DMS53 (cell line): ENCODE measurements at places on chromosomes 13 and 19.

- peak; percentile 5 for DNase-seq
Observed at GRCh38 chr13:110017379-110017778, 231.0 kb upstream of the IRS2 start.

DNA sequence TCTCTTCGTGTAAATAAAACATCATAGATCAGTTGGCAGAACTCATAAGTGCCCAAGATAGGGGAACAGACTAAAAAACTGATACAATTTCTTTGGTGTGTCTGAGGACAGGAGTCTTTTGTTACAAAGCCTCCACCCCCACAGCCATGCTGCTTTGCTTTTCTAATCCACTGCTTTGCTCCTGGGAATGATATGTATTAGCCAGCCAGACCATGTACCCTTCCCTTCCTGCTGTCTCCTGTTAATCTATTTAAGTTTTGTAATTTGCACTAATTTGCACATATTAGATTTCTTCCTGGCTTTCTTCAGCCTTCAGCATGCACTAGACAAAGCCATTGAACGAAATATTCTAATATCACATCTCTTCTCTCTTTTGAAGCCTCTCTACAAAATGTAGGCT is 130.5 kb downstream of the MAB21L1 start:
- no peak for DNase-seq

GRCh38 chr13:89749888-89750287 is 1597.6 kb upstream of the MIR17HG start:
- DNase-seq = no peak

- no peak for DNase-seq
Observed at GRCh38 chr13:30692113-30692512, 43.2 kb upstream of the ALOX5AP start.

GRCh38 chr13:29901710-29902631 is 51.6 kb upstream of the UBL3 start:
- peak; percentile 78 for DNase-seq

DNA sequence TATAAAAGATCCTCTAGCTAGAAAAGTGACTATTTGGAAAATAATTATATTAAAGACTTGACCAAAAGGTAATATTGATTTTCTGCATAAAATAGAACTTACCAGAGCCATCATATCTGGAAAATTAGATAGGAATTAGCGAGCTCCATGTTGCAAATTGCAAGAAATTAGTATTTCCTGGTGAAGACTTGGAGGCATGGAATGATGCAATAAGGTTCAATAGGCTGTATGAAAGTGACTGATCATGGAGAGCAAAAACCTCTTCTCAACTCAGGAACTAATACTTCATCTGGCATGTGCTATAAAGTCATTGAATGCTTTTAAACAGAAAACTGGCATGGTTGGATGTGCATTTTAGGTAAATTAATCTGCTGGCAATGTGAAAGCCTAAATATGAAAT is 66.3 kb upstream of the UFM1 start:
- no peak for DNase-seq

GRCh38 chr13:79937771-79938216 is 403.1 kb downstream of the SPRY2 start:
- DNase-seq = no peak

DNA sequence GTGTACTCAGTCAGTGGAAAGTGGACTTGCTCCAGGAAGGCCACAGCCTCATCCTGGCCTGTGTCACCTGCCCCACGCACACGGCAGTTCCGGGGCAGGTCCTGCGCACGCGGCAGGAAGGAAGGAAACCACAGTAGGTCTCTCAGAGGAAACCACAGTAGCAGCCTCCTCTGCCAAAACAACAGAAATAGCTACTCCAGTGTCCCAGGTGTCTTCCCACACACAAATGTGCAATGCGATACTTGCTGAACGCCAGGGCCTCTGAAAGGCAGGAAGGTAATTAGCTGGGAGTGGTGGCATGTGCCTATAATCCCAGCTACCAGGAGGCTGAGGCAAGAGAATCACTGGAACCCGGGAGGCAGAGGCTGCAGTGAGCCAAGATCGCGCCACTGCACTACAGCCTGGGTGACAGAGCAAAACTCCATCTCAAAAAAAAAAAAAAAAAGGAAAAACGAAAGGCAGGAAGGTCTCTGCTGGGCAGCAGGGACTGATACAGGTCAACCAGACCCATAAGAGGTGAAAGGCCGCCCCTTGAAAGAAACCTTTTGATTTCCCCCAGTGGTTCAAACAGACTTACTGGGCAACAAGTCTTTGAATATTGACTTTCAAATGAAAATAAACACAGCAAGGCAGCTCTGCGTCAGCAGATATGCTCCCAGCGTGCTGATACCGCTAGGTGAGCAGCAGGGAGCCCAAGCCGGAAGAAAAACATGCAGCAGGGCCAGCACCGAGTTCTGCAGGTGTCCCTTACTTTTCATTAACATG is 49.5 kb downstream of the CRYL1 start:
- DNase-seq = peak; percentile 47

DNA sequence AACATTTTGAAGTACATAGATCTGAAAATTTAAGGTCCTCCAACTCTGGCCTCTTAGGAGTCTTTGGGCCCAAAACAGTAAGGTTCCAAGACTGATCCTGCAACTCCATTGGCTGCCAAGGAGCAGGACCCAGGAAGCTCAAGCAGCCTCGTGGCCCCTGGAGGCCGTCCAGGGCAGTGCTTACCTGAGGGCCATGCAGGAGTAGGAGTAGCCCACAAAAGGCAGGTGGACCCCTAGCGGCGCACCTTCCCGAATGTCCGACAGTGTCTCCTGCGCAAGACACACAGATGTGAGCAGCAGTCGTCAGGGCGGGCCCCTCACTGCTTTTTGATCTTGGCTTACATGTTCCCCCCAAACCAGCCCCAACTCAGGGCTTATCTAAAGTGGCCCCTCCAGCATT is 5.7 kb upstream of the SIX5 start:
- DNase-seq = peak; percentile 59

DNA sequence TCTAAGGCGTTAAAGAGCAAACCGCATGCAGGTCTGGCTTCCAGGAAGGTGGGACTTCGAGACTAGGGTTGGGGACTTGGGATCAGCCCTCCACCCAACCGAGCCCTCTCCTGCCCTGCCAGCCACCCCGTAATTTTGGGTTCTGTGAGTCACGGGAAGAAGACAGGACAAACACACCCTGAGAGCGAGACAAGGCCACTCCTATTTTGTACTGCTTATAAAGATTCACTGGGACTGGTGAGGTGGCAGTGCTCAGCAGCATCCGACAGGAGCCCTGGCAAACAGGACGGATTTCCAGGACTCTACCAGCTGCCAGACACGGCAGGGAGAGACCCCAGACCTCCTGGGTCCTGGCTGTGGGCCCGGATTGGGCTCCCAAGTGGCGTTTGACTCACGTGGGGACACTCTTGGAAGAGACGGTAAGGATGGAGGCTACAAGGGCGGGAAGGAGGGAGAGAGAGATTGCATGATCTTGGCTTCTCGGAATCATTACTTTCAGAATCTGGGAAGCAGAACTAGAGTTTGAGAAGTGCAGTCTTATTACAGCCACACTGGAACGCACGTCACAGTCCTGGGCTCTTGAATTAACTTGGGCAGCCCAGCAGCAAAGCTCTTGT is at the start of gene C5AR2:
Gene C5AR2, plus strand, starts transcription at position 245 of the 617 bp plus-strand sequence. CDS start 8,625 bp downstream, outside the sequence.
- no peak for DNase-seq

- peak; percentile 85 for DNase-seq
Observed at GRCh38 chr19:40055832-40056504, at the start of gene ZNF780B. Gene ZNF780B (minus strand): TSS chr19:40056231. CDS start chr19:40050332, 5,899 bp downstream.

GRCh38 chr13:78587395-78587794 is 16.0 kb downstream of the POU4F1 start:
- no peak for DNase-seq

DNA sequence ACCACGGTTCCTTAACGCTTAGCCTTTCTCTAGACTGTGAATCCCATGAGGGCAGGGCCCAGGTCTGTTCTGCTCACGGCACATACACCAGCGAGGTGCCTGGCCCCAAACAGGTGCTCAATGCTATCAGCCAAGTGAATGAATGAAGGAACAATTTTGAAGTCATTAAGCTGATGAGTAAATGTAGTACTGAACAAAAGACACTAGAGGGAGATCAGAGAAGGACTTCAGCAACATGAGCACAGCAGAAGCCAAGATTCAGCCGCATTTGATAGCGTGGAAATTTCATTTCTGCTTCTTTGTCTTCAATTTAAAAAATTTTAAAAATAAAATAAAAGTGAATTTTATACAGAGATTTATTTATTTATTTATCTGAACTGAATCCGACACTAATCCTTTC is 20.1 kb upstream of the MYO16 start:
- DNase-seq = peak; percentile 34

- no peak for DNase-seq
Observed at GRCh38 chr13:106846571-106847448, 278.9 kb upstream of the ARGLU1 start.

DNA sequence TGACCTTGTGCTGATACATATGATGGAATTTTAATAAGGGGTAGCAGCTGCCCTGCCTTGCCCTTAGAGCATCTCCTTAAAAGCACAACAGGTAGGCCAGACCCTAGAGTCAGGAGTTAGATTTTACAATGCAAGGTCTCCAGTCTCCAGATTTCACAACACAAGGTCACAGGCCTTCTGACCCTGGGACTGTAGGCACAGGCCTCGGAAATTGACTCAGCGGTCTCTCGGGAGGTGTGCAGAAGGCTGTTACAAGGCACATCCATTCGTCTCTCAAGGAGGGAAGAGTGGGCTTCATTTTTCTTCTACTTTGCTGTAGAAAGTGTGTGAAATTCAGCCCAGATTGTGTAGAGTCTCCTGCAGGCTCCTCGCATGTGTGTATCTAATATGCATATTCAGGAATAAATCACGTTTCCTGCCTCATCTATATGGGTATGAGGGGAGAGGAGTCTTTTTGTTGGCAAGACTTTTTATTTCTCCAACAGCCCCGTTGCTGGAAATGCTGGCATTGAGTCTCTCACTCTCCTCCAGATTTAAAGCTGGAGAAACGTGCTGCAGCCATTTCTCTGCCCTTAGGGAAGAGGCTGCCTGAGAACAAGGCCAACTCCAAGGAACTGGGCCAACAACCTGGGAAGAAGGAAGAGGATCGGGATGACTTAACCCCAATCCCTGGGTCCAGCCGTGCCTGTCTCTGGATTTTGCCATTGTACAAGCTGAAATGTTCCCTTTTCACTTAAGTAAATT is 24.5 kb downstream of the UQCRFS1 start:
- no peak for DNase-seq

DNA sequence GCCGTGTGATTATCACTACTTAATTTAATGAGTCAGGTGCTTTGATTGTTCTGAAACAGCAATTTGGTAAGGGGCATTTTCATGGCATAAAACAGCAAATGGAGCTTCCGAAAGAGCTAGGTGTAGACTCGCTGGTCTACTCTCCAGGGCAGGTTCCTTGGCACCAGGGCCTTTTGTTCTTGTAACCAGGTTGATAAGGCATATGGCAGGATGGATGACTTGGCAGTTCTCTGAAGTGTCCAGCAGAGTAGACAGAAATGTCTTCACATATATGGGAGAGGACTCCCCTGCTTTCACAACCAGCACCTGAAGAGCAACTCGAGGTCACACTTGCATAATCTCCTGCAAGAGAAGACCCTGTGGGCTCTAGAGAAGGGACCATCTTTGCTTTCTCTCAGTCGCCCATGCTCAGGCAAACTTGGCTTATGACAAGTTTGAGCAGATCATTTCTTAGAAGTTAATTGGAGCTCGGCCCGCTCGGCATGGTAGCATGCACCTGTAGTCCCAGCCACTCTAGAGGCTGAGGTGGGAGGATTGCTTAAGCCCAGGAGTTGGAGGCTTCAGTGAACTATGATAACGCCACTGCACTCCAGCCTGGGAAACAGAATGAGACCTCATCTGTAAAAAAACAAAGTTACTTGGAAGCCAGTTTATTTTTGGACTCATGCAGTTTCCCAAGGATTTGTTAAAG is 23.3 kb upstream of the WASF3 start:
- no peak for DNase-seq

DNA sequence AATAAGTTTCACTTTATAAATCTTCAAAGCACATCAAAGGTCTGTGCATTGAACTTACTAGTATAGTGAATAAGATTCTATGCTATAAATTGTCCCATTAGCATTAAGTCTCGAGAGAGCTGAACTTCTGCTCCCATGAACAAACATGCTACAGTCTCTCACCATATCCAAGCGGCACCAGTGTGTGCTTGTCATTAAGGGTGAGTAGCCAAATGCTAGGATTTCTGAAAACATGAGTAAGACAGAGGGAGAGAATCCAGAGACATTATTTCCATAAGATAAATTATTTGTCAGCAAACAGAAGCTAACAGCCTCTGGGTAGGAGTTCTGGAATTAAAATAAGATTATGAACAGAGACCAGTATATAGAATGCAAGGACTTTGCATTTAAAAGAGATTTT is 2882.5 kb downstream of the PCDH9 start:
- DNase-seq = no peak

DNA sequence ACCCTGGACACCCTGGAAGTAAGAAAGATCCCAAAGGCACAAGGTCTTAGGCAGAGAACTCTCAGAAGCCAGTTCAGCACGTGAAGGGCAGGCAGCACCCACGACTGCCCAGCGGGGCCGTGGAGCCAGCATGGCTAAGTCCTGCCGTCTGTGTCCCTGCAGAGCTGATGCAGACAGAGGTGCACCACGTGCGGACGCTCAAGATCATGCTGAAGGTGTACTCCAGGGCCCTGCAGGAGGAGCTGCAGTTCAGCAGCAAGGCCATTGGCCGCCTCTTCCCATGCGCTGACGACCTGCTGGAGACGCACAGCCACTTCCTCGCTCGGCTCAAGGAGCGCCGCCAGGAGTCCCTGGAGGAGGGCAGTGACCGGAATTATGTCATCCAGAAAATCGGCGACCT is 44.8 kb downstream of the PEX11G start:
- DNase-seq = no peak

DNA sequence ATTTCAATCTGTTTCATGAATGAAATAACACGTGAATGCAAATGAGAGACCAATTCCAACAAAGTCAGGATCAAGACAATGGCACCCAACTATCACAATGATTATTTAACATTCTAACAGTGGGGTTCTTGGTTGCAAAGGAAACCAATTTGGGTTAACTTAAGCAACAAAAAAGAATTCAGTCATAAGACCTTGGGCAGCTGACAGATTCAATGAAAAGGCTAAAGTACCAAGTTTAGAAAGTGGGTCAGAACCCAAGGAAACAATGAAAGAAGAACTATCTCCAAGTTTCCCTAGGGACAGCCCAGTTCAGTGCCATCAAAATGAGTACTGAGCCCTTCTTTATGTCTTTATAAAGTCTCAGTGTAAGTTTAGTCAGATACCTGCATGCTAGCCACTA is 17.5 kb upstream of the SIGLEC14 start:
- DNase-seq = no peak

- peak; percentile 61 for DNase-seq
Observed at GRCh38 chr19:55305491-55305890, 19.6 kb downstream of the TMEM150B start.
